ENCODE measurements at places on chromosomes 3 and 15.

DNA sequence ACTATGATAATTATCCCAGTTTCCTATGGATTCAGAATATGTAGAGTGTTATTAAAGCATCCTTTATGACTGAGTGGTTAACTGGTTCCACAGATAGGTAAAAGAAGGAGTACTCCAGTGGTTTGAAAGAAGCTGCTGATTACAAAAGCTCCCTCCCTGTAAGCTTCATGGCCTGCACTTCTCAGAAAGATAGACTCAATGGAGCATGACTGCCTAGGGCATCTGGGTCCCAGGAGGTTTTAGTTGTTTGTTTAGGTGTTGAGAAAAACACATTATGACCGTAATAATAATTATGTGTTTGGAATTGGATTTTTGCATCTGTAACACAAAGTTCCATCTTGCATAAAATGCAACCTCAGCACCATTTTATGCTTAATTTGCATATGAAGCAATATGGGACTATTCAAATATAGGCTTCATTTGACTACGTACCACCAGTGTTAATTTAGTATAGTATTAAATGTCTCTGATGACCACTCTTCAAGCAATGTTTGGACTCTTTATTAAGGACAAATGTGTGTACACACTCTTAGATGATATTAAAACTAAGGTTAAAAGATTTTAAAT lies 121.1 kb downstream of the ROBO2 start:
- no peak for DNase-seq

DNA sequence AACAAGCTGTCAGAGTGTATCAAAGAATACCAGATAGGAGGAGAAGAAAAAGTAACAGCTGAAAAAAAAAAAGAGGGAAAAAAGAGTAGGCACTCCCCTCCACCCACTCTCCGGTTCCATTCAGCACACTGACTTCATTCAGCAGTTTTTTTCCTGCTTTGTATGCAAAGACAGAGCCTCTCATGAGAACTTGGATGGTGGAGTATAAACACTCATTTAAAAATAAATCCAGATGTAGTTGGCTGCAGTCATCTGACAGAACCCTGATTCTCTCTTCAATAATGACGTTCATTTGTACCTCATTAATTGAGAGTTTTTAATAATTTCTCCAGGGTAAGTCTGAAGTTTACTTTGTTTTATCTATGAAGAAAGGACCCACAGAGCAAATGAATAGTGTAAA lies 81.0 kb downstream of the TMEM108 start:
- no peak for DNase-seq

DNA sequence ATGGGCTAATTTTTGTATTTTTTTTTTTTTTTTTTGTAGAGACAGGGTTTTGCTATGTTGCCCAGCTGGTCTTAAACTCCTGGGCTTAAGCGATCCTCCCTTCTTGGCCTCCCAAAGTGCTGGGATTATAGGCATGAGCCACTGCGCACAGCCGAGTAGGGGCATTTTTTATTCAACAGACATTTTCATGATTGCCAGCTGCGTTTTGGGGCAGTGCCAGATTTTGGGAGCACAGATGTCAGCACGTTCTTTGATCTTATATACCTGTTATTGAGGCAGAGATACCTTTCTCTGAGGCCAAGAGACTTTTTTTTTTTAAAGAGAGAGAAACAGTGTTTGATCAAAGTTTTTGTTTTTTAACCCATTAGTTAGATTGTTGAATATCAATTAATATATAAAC lies 16.8 kb downstream of the NEO1 start:
- DNase-seq, result no peak

GRCh38 chr3:113000691-113001090 lies 9.9 kb downstream of the GTPBP8 start:
- no peak for DNase-seq

DNA sequence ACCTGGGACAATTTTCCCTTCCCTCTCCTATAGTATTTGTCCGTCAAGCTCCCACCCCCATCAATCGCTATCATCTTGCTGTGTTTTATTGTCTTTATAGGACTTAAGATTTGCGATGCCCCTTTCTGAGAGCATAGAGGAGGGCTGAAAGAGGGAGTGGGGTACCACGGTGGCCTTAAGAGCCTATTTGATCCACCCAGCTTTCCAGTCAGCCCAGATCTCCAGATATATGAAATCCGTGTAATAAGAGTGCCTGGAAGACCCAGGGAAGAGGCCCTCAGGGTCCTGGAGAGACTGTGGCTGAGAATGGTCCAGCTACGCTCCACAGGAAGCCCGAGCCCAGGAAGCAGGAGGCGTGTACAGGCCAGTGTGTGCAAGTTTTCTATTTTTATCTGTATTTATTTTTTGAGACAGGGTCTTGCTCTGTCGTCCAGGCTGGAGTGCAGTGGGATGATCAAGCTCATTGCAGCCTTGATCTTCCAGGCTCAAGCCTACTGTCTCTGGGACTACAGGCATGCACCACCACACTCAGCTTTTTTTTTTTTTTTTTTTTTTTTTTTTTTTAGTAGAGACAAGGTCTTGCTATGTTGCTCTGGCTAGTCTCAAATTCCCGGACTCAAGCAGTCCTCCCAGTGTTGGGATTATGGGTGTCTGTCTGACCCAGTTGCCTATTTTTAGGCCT lies 964 bp upstream of the NCKIPSD start:
- DNase-seq, result no peak

- no peak for DNase-seq
Measured at GRCh38 chr3:184719709-184720108, 7.8 kb upstream of the MAGEF1 start.

- no peak for DNase-seq
Measured at GRCh38 chr15:62138124-62138523, 27.0 kb downstream of the C2CD4B start.

DNA sequence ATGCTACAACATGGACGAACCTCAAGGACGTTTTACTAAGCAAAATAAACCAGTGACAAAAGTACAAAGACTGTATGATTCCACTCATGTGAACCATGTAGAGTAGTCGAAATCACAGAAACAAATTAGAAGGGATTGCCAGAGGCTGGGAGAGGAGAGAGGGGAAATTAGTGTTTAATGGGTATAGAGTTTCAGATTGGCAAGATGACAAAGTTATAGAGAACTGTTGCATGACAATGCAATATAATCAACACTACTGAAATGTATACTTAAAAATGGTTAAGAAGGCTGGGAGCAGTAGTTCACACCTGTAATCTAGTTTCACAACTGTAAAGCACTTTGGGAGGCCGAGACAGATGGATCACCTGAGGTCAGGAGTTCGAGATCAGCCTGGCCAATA lies 36.9 kb downstream of the PLS1 start:
- no peak for DNase-seq

DNA sequence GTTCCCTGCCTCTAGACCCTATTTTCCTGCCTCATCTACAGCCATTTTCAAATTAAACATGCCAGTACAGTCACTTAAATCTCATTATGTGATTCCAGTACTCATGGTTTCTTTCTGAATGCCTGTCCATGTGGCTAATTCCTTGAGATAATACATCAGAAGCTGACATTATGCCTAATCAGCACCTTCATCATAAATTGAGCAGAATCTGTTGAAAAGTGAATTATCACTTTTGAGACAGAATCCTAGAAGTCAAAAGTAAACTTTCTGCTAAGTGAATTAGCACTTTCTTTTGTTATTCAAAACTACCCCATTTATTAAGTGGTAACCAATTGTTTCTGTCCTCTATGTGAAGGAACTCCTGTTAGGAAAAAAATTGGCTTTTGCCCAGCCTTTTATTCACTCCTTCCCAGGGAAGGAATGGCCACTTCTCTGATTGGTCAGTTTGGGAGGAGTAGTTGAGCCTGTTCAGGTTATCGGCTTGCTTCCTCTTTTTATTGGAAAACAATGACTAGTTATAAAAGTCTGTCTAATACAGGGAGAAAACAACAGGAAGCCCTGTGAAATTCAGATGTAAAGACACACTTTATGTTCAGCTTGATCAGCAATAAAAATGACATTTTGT lies 40.5 kb downstream of the OSTN start:
- no peak for DNase-seq
